ENCODE measurements at places on chromosomes 12 and 14. TPM values are rescaled to one million over a fixed set of nuclear protein-coding genes. Genes with fewer than 3 reads are reported as not detected.
A peak's percentile ranks its signal among the peaks of the same experiment; 100 is the strongest.

The TMTC2 gene
- 6.0 TPM for total RNA-seq

The DNAJC22 gene
- total RNA-seq, result not detected

The MYF5 gene
- not detected for total RNA-seq

The PGF gene
- 18.5 TPM for total RNA-seq

The TBX5 gene
- total RNA-seq, result 34.5 TPM

DNA sequence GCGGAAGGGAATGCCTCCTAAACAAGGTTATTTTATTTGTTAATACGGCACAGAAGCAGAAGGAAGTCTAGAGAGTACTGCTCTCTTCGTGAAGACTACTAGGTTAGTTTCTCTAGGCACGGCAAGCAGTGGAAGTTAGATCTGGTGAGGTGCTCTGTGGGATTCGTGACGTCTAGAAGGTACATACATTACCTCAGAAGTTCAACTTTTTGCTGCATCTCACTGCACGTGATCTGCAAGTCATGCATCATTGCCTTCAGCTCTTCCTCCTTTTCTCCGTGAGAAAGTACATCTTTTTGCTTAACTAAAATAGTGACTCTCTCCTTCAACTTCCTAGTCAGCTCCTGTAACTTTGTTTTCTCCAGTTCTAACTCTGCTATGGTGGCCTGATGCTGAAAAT, 74.7 kb downstream of the NIN start:
- no peak for DNase-seq
- peaks cover 79% of the 10 kb centered on the region for H3K36me3 ChIP-seq
- no peak overlapping the region for H3K27ac ChIP-seq
- no peak overlapping the region for H3K4me3 ChIP-seq
- no peaks in the 10 kb centered on the region for H3K27me3 ChIP-seq

- no peaks in the 10 kb centered on the region for H3K36me3 ChIP-seq
- peaks cover 54% of the 10 kb centered on the region for H3K4me1 ChIP-seq
- no peak overlapping the region for H3K4me3 ChIP-seq
These were observed 64.1 kb downstream of the SAMD4A start for GRCh38 chr14:54631016-54631415.

- peaks cover 64% of the 10 kb centered on the region for H3K36me3 ChIP-seq
- H3K27me3 ChIP-seq, result no peaks in the 10 kb centered on the region
- H3K27ac ChIP-seq, result peak overlapping the region; percentile 71
- peak overlapping the region; percentile 25 for H3K4me3 ChIP-seq
- H3K4me1 ChIP-seq, result peaks cover 55% of the 10 kb centered on the region
These were observed 4.3 kb downstream of the ARL6IP4 start for GRCh38 chr12:122984612-122985337.

DNA sequence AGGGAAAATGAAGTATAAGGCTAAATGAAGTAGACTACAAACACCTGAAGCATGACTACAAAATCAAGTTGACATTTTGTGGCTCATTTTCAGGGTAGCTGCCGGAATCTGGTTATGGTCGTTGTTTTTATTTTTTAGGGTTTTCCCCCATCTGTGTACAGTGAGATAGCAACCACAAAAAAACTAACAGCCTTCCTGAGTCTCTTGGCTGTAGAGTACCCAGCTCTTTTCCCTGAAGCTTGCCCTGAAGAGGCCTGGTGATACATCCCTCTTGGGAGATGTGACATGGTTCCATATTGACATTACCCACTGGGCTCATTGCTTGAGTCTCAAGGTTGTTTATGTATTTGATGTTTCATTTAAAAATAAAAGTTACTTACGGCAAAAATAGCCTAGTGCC, 424.0 kb downstream of the ZFP36L1 start:
- H3K4me3 ChIP-seq, result no peak overlapping the region
- no peak overlapping the region for H3K27ac ChIP-seq
- H3K4me1 ChIP-seq, result peaks cover 34% of the 10 kb centered on the region
- no peaks in the 10 kb centered on the region for H3K36me3 ChIP-seq
- no peaks in the 10 kb centered on the region for H3K27me3 ChIP-seq
- no peak for DNase-seq

DNA sequence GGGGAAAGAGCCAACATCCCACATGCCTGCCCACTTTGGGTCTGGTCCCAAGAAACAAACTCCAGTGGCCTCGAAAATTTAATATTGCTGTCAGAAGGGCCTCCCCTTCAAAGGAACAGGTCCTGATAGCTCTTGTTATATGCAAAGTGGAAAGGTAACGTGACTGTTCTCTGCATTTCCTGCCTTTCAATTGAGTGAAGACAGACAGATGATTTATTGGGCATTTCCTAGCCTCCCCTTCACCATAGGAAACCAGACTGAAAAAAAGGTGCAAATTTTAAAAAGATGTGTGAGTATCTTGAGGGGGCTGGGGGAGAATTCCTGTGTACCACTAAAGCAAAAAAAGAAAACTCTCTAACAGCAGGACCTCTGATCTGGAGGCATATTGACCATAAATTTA, 235.2 kb downstream of the ZFP36L1 start:
- no peaks in the 10 kb centered on the region for H3K36me3 ChIP-seq
- peaks cover 60% of the 10 kb centered on the region for H3K4me1 ChIP-seq
- no peaks in the 10 kb centered on the region for H3K27me3 ChIP-seq
- no peak overlapping the region for H3K4me3 ChIP-seq

DNA sequence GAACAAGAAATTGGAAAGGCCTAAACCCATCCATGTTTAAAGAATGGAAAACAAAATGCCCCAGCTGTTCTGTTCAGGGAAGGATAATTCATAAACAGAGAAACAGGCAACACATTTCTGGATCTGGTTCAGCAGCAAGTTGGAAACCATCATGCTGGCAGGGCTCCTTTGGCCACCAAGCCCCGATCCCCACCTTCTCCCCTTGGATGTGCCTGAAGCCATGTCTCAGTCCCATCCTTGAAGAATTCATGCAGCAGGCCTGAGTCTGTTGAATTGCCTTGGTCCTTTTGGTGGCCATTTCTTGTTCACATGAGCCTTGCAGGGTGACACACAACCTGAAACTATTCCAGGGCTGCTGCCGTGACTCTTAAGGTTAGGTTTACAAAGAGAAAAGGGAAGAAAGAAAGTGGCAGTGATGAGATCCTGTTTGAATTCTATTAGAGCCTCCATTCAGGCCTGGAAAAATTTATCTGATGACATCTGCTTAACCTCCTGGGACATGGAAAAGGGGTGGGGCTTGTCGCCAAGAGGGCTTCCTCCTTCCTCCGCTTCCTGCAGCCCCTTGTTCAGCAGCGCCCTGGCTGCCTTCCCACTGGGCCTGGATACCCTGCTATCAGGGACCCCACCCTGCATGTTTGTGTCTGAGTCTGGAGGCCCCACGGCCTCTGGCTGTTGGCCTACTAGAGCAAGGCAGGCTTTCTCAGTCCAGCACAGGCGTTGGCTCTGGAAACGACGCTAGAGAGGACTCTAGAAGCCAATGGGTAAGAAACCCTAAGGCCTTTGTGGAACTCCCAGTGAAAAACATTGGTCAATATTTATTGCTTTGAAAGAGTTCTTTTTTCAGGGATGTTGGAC, 341.9 kb downstream of the C12orf75 start:
- H3K27ac ChIP-seq, result peak overlapping the region; percentile 51
- H3K4me3 ChIP-seq, result no peak overlapping the region
- H3K27me3 ChIP-seq, result no peaks in the 10 kb centered on the region
- DNase-seq, result no peak

- DNase-seq, result no peak
- no peak overlapping the region for H3K27ac ChIP-seq
These were observed 10.7 kb downstream of the TBX3 start for GRCh38 chr12:114673169-114673833.

- no peaks in the 10 kb centered on the region for H3K4me1 ChIP-seq
- no peaks in the 10 kb centered on the region for H3K36me3 ChIP-seq
- no peak overlapping the region for H3K4me3 ChIP-seq
- H3K27me3 ChIP-seq, result no peaks in the 10 kb centered on the region
- no peak overlapping the region for H3K27ac ChIP-seq
These were observed 27.6 kb downstream of the EML5 start for GRCh38 chr14:88765130-88765529.

DNA sequence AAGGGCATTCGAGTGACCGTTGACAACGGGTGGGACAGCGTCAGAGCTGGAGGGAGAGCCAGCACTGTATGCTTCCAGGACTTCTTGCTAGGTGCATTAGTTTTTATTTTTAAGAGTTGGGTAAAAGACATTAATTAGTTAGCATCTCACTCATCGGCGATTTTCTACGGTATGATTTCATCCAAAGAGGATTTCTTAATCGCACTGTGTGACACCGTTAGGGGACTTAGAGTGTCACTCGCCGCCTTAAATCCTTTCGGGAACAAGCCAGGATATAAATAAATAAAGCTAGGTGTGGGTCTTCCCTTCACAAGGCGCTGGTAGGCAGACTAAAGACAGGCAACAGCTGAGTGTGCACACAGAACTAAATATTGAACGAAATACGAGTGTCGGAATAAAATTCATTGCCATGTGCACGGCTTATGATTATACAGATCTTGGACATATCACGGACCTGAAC, 869 bp upstream of the NOVA1 start:
- no peak for DNase-seq
- H3K27ac ChIP-seq, result peak overlapping the region; percentile 95
- H3K4me1 ChIP-seq, result no peaks in the 10 kb centered on the region
